ENCODE measurements at places on chromosomes 13 and 19.

DNA sequence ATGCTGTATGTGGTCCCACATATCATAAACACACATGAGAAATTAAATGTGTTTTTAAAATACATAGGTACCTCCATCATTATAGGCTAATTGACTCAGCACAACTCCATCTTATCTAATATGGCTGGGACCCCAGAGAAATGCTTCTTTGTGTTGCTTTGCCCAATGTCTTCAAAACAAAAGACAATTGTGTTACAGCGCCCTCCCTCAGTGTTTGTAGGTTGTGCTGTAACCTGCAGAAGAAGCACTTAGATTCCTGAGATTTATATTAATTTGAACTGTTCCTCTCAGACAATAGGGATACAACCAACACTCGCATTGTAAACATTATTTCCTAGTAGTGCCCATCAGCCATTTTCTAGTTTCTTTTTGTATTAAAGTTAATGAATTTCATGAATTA, 303.4 kb downstream of the MZT1 start:
- DNase-seq, result no peak

DNA sequence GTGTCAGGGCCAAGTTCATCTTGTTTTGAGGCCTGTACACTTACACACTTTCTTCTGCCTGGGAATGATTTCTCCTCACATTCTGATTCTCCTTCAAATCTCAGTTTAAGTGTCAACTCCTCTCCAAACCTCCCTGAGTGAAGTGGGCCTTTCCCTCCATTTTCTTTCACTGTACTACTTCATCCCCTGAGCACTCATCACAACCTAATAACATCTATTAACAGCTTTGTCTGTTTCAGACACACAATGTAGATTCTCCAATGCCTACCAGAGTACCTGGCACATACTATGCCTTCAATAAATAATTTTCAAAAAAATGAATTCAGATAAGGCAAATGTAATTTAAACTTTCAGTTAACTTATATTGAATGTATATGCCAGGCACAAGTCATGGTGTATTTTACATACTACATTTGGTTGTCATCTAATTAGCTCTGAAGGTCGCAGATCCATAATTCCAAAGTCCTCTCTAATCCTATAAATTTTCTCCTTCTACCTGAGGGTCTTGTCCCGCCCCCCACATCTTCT, 357 bp upstream of the COG6 start:
- no peak for DNase-seq

DNA sequence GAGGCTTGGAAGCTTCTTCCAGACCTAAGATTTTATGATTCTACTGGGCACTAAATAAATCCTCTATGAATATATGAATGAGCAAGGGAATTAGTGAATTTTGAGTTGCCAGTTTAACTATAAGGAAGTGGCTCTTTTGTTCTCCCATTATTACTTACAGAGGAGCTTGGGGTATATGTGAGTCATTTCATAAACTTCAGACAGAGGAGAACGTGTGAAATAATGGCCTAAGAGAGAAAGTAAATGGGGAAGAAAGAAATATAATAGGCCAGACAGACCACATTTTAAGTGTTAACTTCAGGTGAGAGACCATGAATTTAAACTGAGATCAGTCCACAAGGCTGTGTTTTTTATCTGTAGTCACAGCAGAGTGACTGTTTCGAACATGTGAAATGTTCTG, 570.9 kb downstream of the GPC6 start:
- DNase-seq, result no peak

DNA sequence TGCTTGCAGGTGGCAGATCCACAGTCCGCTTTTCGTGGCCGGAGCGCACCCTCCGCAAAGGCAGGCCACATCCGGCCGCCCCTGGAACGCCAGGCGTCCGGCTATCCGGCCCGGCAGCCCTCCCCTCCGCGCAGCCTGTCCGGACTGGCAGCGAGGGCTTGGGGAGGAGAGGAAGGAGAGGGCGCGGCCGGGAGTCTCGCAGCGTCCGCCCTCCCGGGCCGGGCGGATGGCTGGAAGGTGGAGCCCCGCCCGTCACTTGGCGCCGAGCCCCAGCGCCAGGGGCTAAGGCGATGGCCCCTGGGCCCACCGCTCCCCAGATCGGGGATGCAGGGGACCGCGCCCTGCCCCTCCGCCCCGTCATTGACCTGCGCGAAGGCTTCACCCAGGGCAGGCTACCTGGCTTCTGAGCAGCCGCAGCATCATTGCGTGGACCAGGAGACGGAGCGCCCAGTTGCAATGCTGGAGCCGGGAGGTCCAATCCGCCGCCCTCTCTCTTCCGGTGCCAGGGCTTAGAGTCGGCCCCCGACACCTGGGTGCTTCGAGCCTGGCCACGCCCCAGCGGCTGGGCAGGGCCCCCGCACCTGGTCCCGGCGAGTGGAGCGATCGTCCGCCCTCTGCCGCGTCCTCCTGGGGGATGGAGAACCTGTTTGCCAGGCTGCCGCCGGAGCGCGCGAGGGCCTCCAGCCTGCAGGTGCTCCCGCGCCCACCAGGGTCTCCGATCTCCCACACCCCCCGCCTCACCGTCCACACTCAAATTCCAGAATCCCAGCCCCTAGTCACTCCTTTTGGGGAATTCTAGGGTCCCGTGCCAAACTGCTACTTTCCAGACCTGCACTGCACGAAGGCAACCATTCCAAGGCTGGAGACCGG, at the start of gene FUT1:
Gene FUT1, minus strand, starts transcription at position 146 of the 870 bp plus-strand sequence. CDS start 1,360 bp downstream, outside the sequence.
- DNase-seq, result peak; percentile 67

GRCh38 chr19:19475849-19476828, 39.2 kb downstream of the TSSK6 start:
- peak; percentile 36 for DNase-seq

All from EH (cell line).